Activated CD8-positive, alpha-beta memory T cell treated with anti-CD3 and anti-CD28 coated beads, Interleukin-2, amount 10 ng/mL, durations not matched to agents 7 days and 5 days (primary cell): ENCODE measurements at places on chromosomes 4 and X. TPM values are rescaled to one million over a fixed set of nuclear protein-coding genes. Genes with fewer than 3 reads are reported as not detected.

GRCh38 chr4:151687021-151687640 lies 73.7 kb downstream of the GATB start:
- DNase-seq = no peak

GRCh38 chrX:154010330-154011087 lies 9.2 kb downstream of the IRAK1 start:
- no peak for DNase-seq

DNA sequence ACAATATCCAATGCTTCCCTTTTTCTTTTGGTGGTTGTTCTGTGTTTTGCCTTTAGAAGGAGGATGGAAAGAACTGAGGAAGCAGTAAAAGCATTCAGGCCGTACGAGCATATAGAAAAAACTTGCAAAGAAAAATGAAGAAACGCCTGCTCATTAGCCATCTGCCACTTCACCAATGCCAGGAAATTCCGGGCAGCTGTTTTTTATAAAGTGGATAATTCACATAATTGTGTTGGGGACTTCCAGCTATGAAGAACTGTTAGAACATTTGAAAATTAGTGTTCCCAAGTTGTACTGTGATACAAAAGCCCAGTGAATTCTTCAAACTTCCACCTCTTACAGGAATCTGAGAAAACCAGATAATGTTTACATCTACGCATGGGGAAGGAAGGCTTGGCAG lies 11.7 kb downstream of the RELL1 start:
- DNase-seq = no peak

DNA sequence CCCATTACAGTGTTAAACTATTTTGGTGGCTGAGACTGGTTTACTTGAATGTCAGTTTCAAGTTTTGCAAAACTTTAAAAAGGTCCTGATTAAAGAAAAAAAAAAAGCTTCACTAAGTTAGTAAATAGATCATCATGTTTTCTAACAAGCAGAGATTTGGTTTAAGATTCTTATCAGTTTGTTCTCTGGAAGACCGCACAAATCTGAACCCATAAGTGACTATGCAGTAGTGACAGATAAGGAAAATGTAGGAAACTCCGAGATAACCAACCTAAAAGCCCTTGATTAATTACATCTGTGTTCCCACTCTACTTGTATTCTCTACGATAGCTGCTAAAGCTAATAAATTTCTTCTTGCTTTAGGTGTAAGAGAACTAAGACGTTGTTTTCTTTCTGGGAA lies 1799.8 kb upstream of the ADGRL3 start:
- DNase-seq = no peak

The SPANXD gene
- not detected for total RNA-seq

GRCh38 chrX:71941145-71941544 lies 30.5 kb downstream of the NHSL2 start:
- DNase-seq = no peak

The RIBC1 gene
- total RNA-seq = 1.1 TPM

- no peak for DNase-seq
Observed at GRCh38 chr4:41236032-41236431, 20.7 kb upstream of the UCHL1 start.

- no peak for DNase-seq
Observed at GRCh38 chrX:155544881-155545280, 67.9 kb downstream of the TMLHE start.

- no peak for DNase-seq
Observed at GRCh38 chr4:150135134-150135772, 57.0 kb downstream of the DCLK2 start.

DNA sequence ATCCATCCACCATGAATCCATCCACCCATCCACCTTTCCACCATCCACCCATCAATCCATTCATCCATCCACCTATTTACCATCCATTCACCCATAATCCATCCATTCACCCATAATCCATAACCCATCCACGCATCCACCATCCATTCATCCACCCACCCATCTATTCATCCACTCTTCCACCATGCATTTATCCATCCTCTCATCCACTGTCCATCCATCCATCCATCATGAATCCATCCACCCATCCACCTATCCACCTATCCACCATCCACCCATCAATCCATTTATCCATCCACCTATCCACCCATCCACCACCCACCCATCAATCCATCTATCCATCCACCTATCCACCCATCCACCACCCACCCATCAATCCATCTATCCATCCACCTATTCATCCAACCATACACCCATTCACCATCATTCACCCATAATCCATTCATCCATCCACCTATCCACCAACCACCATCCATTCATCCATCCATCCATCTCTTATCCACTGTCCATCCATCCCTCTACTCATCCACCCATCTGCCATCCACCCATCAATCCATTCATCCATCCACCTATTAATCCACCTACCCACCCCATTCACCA lies 179.7 kb upstream of the PSAPL1 start:
- no peak for DNase-seq

DNA sequence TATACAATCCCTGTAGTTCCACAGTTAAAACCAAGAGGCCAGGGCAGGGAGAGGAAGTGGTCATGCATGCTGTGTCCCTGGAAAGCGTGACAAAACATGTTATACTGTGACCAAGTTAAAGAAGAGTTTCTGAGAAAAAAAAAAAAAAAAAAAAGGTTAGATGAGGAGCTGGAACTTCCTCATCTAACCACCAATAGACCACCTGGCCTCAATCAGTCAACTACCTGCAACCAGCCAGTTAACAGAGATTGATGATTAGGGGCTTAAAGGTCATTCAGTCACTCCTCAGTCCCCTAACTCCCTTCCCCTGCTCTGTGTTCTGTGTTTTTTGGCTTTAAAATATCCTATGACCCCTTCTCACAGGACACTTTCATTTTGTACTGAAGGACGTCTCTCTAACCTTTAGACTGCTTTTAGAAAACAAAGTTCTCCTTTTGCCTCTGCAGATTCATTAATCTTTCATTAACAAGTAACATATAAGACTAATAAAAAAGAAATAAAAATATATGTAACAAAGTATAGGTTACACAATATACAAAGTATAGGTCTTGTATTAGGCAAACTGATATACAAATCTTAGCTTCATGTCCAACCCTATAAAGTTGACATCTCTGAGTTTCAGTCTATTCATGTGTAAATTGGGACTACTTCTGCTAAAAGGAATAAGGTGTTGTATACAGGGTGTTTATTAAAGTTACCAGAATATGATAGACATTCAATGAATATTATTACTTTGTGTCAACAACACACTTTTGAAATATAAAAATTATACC lies 179.1 kb upstream of the NDST4 start:
- no peak for DNase-seq

DNA sequence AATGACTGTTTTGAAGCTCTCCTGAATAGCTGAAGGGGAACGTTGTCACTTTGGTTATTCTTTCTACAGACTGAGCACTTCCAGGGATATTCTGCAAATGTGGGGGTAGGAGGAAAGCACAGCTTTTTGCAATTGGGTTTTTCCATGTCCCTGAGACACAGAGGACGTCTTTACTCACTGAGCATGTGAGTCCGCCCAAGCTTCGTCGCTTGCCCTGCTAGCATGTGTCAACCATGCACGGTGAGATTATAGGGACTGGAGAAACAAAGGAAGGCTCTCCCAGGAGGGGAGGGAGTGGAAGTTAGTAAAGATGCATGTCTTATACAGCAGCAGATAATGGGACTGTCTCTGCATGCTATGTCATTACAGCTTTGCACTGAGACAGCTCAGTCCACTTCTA lies 111.5 kb upstream of the SFRP2 start:
- no peak for DNase-seq

- DNase-seq = peak; percentile 62
Observed at GRCh38 chr4:128854433-128854832, 44.9 kb downstream of the JADE1 start.

- no peak for DNase-seq
Observed at GRCh38 chr4:102454981-102455685, 46.0 kb upstream of the NFKB1 start.

DNA sequence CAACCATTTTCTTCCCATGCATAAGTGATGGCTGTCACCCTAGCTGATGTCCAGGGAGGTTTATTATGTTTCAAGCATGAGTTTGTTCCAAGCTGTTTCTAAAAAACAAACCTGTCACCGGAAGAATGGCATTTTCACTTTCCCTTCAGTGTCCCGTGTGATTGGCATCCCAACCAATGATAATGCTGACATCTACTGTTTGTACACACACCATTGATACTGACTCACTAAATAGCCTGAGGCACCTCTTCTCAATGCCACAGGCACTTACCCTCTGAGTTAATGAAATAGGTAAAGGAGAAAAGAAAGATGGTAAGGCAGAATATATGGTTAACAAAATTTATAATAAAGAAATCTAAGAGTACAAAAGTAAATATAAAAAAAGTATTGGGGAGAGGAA lies 23.1 kb upstream of the VCX2 start:
- DNase-seq = no peak

- no peak for DNase-seq
Observed at GRCh38 chr4:7929118-7929951, 10.3 kb downstream of the AFAP1 start.

DNA sequence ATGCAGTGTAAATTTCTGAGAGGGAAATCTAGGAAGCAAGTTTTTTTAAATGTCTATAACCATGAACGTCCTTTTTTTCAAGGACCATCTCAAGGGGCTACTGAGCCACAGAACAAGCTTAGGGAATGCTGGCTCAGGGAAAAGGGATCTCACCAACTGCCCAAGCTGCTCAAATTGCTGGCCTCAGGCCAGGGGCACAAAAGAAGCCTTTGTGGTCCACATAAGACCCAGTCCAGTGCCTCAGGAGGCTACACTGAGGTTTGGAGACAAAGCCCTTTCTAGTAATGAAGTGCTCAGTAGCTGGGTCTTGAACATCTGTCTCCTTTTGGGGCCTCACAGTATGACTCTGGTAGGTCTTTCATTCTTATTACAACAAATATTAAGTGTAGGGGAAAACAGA lies 305.5 kb downstream of the RAB28 start:
- DNase-seq = no peak

GRCh38 chr4:67603310-67604028 lies 44.9 kb downstream of the STAP1 start:
- DNase-seq = no peak

- no peak for DNase-seq
Observed at GRCh38 chr4:93157986-93158385, 670.6 kb upstream of the ATOH1 start.

DNA sequence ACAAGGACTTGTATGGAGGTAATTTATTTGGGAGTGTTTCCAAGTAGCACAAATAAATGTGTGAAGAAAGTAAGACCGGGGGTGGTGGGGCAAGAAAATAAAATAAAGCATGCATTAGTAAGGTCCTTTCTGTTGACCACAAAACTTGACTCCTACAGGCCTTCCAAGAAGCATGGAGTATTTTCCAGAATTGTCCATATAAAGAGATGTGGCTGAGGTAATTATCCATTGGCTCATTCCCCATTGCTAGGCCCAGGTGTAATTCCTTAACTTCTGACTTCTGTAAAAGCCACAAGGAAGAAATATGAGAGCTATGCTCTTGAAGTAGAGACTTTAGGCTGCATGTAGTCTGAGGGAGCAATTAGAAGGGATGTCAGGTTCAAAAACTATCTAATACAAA lies 430.5 kb upstream of the PABPC4L start:
- no peak for DNase-seq

The SCFD2 gene
- 30.9 TPM for total RNA-seq

The CXCL1 gene
- total RNA-seq = not detected

DNA sequence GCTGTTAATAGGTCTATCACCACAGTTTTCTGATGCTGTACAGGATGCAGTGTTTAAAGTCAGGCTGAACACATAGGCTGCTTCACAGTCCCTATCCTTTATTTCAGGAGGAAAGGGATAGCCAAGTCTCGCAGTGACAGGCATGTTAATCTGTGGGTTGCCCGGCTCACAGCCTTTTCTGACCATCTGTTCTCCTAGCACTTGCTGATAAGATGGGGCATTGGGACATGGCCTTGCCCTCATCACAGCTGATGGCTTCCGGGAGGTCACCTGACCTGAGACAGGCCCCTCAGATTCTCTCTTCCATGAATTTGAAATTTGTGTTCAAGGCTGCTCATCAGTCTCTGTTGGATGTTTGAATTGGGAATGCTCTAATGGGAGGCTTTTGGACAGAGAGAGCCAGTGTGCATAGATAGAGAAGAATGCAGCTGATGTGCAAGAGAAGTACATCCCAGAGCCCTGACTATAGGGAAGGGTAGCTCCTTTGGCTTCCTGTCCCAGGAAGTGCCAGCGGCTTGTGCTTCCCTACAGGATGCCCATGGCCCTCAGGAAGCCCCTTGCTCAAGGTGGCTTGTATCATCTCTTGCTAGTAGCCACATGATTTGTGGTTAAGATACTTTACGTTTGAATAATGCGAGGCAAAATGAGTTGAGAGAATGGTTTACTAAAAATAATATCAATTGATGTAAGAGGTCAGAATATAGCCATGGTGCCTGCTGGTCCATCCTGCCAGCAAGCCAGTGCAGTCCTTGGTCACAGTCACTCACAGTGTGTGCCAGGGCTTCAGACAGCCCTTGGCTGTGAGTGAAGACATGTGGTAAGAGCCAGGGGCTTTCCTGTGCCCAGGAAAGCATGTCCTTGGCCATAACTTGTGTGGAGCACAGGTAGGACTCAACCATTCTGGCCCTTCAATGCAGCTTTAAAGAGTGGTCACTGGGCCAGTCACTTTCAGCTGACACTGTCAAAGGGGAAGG lies 88.6 kb downstream of the TSPAN7 start:
- DNase-seq = no peak

The CLDN2 gene
- not detected for total RNA-seq

DNA sequence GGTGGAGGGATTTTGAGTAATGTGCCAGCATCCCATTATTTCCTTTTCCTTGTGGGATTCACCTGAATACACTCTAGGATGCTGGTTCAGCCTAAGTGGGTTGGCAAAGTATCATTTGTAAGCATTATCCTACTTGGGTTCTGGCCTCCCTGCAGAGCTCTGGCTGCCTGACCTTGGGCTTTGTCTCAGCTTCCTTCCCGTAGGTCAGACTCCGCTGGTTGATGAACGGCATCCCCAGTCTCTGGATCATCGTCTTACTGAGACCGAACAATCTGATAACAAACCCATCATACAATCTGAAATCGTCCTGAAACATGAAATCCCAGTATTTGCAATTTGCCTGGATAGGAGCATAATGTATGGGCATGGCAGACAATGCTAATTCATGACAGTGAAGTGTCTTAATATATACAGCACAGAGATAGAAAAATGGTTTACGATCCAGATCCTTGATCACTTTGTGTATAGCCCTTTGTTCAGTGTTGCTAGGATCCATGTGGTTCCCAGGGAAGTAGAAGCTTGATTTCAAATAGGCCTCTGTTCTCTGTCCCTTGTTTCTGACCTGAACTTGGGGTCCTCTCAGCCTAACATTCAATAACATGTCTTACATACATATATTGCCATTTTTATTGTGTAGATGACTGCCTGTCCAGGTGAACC lies 5.5 kb downstream of the MID2 start:
- no peak for DNase-seq

GRCh38 chr4:85127653-85128052 lies 161.2 kb upstream of the WDFY3 start:
- no peak for DNase-seq

DNA sequence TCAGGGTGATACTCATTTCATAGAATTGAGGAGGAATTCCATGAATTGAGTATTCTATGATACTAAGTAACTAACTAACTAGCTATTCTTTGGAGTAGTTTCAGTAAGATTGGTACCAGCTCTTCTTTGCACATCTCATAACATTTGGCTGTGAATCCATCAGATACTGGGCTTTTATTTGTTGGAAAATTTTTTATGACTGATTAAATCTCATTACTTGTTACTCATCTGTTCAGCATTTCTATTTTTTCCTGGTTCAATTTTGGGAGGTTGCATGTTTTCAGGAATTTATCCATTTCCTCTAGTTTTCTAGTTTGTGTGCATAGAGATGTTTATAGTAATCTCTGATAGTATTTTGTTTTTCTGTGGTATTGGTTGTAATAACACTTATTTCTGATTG lies 70.8 kb upstream of the FREM3 start:
- DNase-seq = no peak
